ENCODE measurements at places on chromosomes 2 and 18. TPM values are rescaled to one million over a fixed set of nuclear protein-coding genes. Genes with fewer than 3 reads are reported as not detected.

The RFX8 gene
- 0.51 TPM for total RNA-seq

The FKBP7 gene
- 49.1 TPM for total RNA-seq

The CD8B2 gene
- total RNA-seq: not detected

The SH3BP4 gene
- total RNA-seq: 20.0 TPM

The ALK gene
- total RNA-seq: 0.41 TPM

The FAP gene
- 50.0 TPM for total RNA-seq

The MEP1B gene
- total RNA-seq: 0.10 TPM

The DNAJC10 gene
- 78.3 TPM for total RNA-seq

The WNT6 gene
- 1.9 TPM for total RNA-seq
